RPMI7951 (cell line): ENCODE measurements at places on chromosomes 11 and 22. TPM values are rescaled to one million over a fixed set of nuclear protein-coding genes. Genes with fewer than 3 reads are reported as not detected.

DNA sequence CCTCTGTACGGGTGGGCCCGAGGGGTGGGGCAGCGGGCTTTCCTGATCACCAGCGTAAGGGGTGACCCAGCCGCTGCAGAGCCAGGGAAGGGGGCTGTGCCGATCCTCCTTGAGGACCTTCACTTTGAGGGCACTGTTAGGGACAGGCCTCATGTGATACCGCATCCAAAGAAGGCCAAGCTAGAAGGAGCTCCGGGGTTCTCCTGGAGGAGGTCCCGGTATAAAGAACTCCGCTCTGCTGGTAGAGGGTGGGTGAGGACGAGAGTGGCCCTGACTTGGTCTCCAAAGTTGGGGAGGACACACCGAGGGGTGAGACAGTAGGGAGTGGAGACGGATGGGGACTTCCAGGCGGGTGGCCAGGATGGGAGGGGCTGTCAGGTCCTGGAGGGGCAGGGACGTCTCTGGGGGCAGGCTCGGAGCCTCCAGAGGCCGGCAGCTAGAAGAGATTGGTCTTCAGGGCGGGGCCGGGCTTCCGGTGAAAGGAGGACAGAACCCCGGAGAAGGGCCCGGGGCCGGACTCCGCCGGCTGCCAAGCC is 4.6 kb downstream of the PHOX2A start:
- DNase-seq: peak; percentile 79

DNA sequence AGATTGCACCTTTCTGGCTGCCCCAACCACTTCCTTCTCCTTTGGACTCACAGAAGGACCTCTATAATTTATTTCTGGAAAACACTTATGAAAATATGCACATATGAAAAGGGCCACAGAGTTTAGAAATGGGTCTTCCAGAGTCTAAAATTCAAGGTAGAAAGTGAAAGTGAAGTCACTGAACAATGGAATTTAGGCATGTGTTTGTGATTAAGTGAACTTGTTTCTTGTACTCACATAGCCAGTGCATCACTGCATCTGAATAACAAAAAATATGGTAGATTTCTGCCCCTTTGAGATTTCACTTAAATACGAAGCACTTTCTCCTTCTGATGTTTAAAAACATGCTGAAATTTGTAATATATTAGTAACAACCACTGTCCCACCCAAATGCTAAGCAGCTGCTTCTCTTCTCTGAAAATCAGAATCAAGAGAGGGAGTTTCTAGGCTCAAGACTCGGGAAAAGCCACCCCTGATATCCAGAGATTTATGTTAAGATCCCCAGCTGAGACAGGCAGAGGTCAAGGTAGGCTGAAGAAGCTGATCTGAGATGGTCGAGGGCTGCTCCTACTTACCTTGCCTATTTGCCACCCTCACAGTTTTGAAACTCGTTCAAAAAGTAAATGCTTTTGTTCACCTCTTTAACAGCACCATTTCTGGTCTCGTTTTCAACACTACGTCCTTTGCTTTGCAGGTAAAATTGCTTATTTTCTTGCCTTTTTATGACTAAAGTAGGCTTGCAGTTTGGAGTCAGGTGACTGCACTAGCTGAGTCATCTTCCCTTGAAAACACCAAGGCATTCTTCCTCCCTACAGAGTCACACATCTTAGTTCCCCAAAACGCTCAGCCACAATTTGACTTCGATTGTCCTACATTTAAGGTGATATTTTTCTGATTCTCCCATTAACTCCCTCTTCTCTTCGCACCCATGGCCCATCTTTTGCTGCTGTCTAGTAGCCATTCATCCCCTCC is at the start of gene XKR3:
Gene XKR3, minus strand, starts transcription at position 696 of the 972 bp plus-strand sequence. CDS start 17,338 bp downstream, outside the sequence.
- DNase-seq: peak; percentile 31

- DNase-seq: no peak
Measured at GRCh38 chr22:47673557-47673956, 911.1 kb downstream of the TBC1D22A start.

- DNase-seq: no peak
Measured at GRCh38 chr11:11602011-11602410, 19.8 kb downstream of the GALNT18 start.

DNA sequence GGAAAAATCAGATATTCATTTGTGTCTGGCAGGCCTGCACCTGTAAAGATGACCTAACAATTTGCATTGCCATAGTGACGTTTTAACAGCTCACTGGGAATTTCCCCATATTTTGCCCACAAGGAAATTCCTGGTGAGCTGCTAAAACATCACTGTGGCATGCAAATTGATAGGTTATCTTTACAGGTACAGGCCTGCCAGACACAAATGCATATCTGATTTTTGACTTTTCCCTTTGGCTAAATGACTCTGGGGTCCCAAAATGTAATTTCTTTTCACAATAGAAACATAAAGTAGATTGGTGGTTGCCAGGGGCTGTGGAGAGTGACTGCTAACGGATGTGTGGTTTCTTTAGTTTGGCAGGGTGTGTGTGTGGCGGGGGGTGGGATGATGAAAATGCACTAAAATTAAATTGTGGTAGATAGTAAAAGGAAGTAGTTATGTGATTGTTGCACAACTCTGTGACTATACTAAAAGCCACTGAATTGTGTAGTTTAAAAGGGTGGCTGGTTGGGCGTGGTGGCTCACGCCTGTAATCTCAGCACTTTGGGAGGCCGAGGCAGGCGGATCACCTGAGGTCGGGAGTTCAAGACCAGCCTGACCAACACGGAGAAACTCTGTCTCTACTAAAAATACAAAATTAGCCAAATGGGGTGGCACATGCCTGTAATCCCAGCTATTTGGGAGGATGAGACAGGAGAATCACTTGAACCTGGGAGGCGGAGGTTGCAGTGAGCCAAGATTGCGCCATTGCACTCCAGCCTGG is 18.5 kb upstream of the FEZ1 start:
- peak; percentile 81 for DNase-seq

- DNase-seq: no peak
Measured at GRCh38 chr11:122678406-122678805, 22.9 kb downstream of the UBASH3B start.

DNA sequence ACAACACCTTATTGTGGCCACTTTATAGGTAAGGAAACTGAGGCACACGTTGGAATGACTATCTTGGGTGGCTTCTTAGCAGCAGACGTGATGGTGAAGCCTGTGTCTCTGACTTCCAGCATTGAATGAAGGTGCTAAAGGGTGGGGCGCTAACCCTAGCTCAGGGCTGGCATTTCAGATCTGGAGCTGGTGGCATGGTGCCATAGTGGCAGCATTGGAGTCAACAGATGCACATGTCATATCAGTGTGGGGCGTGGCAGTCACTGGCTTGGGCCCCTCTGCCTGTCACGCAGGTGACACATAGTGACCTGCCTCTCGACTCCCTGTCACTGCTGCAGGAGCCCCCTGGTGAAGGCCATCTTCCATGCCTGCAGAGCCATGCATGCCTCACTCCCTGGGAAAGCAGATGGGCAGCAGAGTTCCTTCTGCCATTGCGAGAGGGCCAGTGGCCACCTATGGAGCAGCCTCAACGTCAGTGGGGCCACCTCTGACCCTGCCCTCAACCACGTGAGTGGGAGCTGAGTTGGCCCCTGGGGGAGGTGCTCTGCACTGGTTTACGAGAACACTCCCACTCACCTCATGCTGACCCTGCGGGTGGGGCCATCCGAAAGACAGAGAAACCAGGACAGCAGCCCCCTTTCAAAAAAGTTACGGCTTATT is 14.8 kb downstream of the SHISA8 start:
- DNase-seq: no peak

DNA sequence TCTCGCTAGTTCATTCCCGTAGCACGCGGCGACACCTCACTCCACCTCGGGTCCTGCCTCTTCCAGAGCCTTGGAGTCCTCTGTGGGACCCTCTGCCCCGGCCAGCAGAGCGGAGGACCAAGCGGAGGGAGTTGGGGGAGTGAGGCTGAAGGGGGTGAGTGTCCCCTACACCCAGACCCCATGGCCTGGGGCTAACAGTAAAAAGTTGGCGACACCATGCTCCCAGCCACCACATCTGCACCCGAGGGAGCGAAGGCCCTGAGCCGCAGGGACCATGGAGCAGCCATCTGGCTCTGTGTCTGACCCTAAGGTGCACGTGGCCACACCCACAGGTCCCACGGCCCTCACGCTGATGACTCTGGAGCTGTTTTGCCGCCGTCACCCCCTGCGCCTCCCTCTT is 293.8 kb downstream of the BRD1 start:
- no peak for DNase-seq

GRCh38 chr11:11306855-11307254 is 46.2 kb downstream of the CSNK2A3 start:
- DNase-seq: peak; percentile 48

The OR4A16 gene
- total RNA-seq: not detected in 2 replicates

The IGSF9B gene
- 0.10 and 0.96 TPM in 2 replicates for total RNA-seq

The UPB1 gene
- under 0.01 TPM in 1 of 2 replicates, not detected in the other for total RNA-seq
